Stomach (tissue), 19 donors: ENCODE measurements at places on chromosomes 12 and 14. TPM values are rescaled to one million over a fixed set of nuclear protein-coding genes. Genes with fewer than 3 reads are reported as not detected.

GRCh38 chr14:75559451-75560222 lies 18.8 kb upstream of the FLVCR2 start:
- peak; percentile 28 for DNase-seq

DNA sequence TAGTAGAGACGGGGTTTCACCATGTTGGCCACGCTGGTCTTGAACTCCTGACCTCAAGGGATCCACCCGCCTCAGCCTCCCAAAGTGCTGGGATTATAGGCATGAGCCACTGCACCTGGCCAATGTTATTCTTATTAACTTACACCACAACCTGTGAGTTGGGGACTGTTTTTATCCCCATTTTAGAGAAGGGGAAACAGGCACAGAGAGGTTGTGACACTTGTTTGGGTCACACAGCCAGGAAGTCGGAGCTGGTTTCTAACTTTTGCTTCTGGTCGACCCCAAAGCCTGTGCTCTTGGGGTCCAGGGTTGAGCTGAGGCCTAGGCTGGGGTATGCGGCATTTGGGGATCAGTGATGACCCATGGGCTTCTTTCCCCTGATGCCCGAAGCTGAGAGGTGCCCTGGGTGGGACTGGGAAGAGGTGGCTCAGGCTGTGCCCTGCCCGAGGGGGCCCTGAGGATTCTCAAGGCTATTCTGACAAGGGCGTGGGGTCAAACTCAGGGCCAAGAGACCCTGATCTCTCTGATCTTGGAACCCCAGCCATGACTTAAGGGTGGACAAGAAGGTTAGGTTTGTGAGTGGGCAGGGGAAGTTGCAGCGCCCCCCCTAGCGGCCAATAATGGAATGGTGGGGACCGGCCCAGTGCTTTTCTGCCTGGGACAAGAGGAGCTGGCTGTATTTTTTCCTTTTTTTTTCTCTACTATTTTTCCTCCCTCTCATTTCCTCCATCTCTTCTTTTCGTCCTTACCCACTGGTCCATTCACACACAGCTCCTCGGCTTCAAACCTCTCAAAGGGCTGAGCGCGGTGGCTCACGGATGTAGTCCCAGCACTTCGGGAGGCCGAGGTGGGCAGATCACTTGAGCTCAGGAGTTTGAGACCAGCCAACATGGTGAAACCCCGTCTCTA lies 3.0 kb downstream of the SDSL start:
- peak; percentile 61 for DNase-seq

DNA sequence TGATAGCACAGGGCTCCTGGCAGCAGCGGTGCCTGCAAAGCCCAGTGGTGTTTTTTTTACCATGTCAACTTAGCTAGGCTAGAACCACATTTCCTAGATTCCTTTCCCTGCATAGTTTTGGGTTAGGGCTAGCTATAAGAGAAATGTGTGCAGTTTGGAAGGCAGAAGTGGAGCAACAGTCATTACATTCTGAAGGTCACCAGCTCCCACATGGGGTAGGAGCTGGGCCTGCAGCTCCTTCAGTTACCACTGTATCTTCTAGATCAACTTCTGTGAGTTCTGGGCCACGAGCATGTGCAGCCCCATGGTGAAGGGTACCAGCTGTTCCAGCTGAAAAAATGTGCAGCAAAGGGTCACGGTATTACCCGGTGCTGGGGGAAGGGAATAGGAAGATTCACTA lies 2.3 kb upstream of the SLC25A3 start:
- no peak for DNase-seq

DNA sequence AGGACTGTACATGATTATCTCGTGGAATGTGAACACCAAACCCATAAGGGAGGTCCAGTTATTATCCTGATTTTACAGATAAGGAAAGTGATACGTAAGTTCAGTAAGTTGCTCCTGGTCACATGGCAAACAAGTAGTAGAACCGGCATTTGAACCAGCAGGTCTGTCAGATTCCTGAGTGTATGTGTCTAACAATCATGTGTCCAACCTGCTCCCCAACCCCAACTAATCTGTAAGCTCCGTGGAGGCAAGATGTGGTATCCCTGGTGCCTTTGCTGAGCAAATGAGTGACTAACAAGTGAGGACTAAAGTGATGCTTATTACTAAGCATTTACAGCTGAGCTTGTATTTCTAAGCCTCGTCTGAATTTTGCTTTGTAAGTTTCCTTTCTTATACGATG lies 65.9 kb downstream of the PTPN21 start:
- DNase-seq, result no peak

GRCh38 chr12:77062846-77063461 lies 2.4 kb downstream of the E2F7 start:
- peak; percentile 54 for DNase-seq

GRCh38 chr14:59313144-59313651 lies 124.7 kb downstream of the DAAM1 start:
- no peak for DNase-seq

GRCh38 chr12:108273217-108273616 lies 65.9 kb downstream of the CMKLR1 start:
- no peak for DNase-seq

GRCh38 chr14:76090616-76091391 lies 60.9 kb upstream of the GPATCH2L start:
- no peak for DNase-seq

DNA sequence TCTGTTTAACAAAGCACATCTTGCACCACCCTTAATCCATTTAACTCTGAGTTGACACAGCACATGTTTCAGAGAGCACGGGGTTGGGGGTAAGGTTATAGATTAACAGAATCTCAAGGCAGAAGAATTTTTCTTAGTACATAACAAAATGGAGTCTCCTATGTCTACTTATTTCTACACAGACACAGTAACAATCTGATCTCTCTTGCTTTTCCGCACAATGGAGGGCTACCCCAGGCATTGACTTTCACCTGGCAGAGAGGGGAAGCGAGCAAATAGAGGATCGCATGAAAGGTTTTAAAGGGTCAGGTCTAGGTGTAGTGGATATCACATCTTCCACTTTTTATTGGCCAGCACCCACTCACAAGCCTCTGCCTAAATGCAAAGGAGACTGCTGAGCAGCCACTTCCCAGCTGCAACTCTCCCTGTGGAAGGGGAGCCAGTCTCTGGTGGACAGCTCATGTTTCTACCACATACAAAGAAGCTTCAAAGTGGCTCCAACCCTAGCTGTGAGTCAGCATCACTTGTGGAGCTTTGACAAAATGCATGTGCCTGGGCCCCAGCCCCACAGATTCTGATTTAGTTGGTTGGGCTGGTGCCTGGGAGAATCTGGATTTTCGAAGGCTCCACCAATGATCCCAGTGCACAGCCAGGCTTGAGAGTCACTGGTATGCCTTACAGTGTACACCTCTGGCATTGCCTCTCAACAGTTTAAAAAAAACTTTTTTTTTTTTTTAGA lies 7.2 kb upstream of the FNTB start:
- no peak for DNase-seq

DNA sequence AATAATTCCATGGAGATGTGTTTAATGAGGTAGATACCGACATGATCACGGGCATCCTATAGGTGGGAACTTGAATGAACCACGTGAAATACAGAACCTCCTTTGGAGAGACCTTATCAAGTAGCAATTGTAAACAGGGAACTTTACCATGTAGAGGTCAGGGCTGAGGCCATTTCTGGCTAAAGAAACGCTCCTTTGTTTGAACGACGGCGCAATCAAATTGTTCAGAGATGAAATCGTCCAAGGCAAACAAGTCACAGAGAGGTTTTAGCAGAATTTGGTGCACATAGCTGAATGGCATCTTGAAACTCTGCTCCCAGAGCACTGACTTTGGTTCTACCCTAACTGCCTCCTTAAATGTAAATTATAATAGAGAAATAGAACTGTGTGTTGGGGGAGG lies 9.8 kb downstream of the PRIMA1 start:
- peak; percentile 71 for DNase-seq

- DNase-seq, result no peak
Observed at GRCh38 chr12:16766736-16767135, 160.8 kb upstream of the LMO3 start.

DNA sequence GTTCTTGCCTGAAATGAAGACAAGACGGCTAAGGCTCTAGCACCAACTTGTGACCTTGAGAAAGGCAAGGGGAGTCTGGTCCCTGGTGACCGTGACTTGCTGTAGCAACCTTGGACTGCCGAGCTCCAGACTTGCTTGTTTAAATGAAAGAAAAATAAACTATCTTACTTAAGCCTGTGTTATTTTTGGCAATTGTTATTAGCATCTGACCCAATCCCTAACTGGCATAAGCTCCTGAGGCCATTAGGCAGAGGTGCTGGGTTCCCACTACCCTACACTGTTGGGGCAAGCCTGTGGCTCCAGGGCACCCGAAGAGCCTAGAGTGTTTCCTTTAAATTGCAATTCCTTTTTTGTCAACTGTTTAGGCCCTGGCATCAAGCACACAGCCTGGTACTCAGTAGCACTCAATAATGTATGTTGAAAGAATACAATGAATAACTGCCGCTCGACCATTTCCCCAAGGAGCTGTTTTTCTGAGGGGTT lies 106.9 kb upstream of the HIF1A start:
- DNase-seq, result peak; percentile 47

- DNase-seq, result no peak
Observed at GRCh38 chr12:115306380-115306779, 622.4 kb upstream of the TBX3 start.

DNA sequence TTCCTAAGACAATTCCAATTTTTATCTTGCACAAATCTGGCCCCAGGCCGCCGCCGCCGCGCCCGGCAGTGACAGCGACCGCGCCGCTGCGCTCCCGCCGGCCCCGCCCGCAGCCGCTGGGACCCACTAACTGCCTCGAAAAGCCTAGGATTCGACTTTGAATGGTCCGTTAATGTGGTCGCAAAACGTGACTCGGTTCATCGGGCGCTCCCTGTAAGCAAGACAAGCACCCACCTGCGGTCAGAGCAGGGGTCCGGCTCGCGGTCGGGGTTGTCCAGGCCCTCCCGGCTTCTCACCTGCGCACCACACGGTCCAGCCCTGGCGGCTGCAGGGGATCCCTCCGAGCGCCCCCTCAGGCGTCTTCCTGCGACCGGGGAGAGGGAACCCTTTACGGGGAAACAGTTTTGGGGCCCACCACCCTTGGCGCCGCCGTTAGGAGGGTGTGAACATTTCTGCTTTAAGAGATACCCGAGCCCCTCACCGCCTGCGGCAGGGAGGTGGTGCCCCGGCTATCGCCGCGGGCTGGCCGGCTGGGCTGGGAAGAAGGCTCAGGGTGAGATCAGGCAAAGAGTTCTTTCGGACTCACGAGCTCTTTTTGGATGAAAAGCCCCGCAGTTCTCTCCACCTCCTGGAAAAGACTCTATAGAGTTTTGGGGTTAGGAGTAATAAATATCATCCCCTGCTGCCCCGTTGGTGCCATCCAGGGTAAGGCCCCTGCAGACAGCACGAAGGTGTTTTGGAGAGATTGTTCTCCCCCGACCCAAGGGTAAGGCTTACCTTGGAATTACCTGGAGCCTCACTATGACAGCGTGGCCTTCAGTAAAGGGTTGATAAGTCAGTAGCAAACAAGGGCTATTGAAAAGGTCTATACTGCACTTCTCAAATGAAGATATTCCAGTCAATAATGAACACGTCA lies 13.6 kb upstream of the FOXJ2 start:
- peak; percentile 66 for DNase-seq

GRCh38 chr14:85856430-85856829 lies 326.5 kb downstream of the FLRT2 start:
- DNase-seq, result no peak

GRCh38 chr12:115521771-115522409 lies 755.6 kb downstream of the MED13L start:
- DNase-seq, result no peak

- DNase-seq, result no peak
Observed at GRCh38 chr14:72708708-72709475, 185.0 kb downstream of the DPF3 start.

- no peak for DNase-seq
Observed at GRCh38 chr14:93099643-93100042, 16.1 kb downstream of the ITPK1 start.

DNA sequence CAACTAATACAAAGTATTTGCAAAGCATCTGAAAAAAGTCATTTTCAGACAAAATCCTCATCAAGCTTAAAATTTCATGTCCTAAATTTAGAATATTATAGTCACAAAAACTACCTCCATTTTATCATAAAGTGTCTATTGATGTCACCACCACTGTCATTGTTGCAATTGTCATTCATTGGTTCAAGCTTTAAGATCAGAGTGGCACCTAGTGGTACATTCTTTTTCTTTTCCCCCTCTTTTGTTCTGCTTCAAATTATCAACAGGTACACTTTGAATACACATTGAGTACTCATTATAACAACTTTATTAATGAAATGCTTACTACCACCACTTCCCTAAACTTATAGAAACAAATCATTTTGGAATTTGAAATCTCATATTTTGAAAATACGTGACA lies 379.8 kb downstream of the SEC23A start:
- DNase-seq, result no peak

GRCh38 chr14:54148251-54148650 lies 191.6 kb upstream of the BMP4 start:
- no peak for DNase-seq

GRCh38 chr12:57223191-57224165 lies 6.0 kb upstream of the SHMT2 start:
- no peak for DNase-seq

DNA sequence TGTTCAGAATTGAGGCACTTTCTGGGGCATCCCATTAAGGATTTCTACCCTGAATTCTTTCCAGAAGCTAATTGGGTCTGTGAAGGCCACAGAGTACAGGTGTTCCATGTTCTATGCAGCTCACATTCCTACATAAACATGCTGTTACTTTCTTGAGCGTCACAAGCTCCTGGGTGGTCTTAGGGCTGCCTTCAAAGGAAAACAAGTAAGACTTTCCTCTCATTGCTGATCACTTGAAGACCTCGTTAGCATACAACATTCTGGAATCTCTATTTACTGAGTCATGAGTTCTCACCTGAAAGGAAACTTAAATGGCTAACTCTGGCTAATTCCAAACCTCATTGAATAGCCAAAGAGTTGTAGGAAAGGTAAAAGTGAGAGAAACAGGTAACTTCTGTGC lies 63.0 kb upstream of the HMGA2 start:
- no peak for DNase-seq

- DNase-seq, result peak; percentile 77
Observed at GRCh38 chr14:36941783-36942521, 230.5 kb downstream of the SLC25A21 start.

GRCh38 chr14:37594971-37595808 lies at the start of the genes FOXA1 and TTC6:
FOXA1 (minus strand) TSS chr14:37595249; CDS start chr14:37594972, 277 bp downstream.
TTC6 (plus strand) TSS chr14:37595629; CDS start chr14:37622065, 26,436 bp downstream.
- peak; percentile 90 for DNase-seq

DNA sequence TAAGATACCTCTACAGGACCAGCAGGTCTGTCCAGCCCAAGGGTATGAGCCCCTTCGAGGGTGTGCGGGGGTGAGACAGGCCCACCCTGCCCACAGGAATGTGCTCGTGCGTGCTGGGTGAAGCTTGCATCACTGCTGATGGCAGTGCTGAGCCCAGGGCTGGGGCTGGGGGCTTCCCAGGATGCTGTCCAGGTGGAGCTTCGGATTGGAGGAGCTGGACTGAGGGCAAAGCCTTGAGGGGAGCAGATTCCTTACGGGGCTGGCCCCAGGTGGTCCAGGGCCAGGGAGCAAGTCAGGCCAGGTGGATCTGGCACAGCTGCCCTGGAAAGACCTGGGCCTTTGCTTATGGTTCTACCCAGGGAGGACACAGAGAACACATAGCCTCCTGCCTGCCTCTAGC lies 2.5 kb upstream of the KRT85 start:
- DNase-seq, result no peak

The E2F7 gene
- total RNA-seq, result 3.3 TPM

The PMCH gene
- not detected for total RNA-seq

The TESPA1 gene
- total RNA-seq, result not detected

The OLR1 gene
- not detected for total RNA-seq

The TMEM52B gene
- total RNA-seq, result not detected

The BRI3BP gene
- 24.3 TPM for total RNA-seq

The TMPRSS12 gene
- total RNA-seq, result not detected

The SLC38A4 gene
- total RNA-seq, result not detected

The SUPT16H gene
- total RNA-seq, result 14.2 TPM

The OR4K17 gene
- not detected for total RNA-seq

The DHH gene
- total RNA-seq, result not detected

The SIX1 gene
- total RNA-seq, result not detected

The CLEC1B gene
- total RNA-seq, result not detected
